ENCODE measurements at places on chromosomes 5 and 9.

DNA sequence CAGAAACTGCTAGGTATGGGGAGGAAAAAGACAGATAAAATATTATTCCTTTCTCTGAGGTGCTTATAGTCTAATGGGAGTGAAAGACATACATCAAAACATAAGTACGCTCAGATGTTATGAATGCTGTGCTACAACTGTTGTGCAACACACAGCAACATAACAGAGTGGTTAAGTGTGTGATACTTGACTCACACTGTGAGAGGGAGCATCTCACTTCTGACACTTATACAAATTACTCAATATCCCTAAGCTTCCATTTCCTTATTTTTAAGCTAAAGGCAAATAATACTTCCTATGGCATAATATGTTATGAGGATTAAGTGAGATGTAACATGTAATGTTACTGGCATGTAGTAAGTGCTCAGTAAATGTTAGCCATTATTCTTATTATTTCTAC lies 110.6 kb upstream of the FER start:
- no peak for DNase-seq

DNA sequence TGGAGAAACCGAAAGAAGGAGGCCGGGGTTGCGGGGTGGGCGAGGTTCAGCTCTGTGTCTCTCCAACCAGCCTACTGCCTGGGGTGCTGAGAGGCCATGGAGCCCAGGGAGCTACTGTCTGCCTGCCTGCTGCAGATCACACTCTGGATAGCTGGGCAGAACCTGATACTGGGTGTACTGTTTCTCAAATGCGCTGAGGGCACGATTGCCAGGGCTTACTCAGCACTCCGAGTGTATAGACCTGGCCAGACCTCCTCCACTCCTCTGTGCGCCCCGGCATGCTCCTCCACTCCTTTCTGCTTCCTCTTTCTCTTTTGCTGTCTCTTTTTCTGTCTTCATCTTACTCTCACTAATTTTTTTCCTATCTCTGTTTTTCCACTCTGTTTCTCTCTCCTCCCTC lies 215.1 kb downstream of the PAPPA start:
- DNase-seq: no peak

DNA sequence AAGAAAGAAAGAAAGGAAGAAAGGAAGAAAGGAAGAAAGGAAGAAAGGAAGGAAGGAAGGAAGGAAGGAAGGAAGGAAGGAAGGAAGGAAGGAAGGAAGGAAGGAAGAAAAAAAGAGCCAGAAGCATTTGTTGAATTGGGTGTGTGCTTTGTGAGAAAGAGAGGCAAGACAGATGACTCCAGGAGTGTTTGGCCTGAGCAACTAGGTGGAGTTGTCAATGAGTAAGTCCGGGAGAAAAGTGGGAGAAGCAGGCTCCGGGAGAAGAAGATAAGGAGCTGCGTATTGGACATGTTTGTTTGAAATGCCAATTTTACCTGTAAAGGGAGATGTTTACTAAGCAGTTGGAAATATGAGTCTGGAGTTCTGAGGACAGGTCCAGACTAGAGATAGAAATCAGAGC lies 15.1 kb upstream of the GCNT1 start:
- DNase-seq: no peak

DNA sequence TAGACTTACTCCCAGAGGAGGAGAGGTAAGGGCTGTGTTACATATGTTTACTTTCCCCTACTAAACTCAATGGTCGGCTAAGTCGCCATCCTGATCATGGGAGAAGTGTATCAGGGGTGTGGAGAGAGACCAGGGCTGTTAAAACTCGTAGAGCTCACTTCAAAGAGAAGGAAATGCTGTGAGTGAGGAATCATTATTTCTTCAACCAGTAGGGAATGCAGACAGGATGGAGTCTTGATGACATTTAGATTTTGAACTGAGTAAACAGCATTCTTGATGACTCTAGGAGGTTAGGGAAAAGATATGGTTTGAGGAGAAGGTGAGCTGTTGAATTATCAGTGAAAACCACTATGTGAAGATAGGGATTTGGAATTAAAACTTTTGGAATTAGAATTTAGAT lies 17.3 kb downstream of the RECK start:
- no peak for DNase-seq

DNA sequence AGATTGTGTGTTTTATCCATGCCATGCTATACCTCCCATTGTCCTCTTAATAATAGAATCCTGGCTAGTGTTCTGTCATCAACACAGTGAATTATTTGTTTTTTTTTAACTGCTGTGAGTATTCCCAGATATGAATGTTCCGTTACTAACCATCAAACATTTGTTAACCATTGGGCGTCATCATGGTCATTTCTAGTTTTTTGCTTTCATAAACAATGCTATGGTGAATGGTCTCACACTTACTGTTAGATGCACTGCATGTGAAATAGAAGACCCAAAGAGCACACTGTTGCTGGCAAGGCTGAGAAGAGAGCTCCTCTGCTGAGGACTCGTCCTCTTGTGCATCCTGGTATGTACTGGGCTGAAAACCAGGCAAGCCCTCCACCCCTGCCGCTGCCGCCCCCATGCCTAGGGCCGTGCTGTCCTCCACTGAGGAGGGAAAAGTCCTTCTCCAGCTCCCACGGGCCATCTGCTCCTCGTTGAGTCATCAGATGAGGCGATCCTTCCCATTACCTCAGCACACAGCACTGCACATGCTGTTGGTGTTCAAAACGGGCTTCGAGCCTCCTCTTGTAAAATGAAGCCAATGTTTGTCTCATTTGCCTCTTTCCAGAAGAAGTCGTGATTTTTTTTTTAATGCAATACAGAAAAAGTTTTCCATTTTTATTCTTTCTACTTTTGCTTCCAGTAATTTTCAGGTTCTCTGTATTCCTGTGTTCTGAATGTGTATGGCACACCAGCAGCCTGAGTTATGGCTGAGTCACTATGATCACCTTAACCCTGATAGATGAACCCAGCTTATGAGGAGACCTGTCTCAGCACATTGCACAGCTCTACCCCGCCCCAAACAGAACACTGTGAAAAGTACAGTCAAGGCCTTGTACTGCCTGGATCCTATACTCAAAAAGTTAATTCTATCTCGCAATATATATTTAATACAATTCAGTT lies 219.0 kb downstream of the AOPEP start:
- DNase-seq: no peak

DNA sequence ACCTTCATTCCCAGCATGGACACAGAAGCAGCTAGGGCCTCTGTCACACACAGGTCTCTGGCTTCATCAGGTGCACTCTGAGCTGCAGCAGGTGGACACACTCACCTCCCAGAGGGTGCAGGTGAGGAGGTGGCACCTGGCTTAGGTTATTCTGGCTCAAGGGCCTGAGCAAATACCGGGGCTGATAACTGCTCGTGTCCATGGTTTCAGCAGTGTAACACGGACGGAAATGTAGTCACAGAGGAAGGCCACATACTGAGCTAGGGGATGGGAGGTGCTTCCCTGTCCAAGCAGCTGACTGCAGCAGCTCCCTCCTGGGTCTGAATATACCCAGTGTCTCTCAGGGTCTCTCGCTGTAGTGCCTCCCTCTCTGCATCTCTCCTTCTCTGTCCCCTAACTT lies 5.7 kb downstream of the PHF2 start:
- no peak for DNase-seq

DNA sequence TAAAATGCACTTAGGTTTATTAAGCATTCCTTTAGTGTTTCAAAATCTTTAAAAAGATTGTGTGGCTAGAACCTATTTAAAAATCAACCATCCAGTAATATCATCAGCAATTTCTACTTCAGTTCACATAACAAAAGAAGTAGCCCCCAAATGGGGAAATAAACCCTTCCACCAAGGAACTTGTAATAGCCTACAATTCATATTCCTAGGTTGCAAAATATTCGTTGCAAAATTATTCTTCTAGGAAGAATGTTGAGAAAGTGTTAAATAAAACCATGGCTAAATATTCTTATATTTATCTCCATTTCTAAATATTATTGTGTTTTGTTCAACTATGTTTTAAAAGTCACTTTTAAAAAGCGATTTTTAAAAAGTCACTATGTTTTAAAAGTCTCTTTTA lies 177.9 kb upstream of the PRLR start:
- no peak for DNase-seq

GRCh38 chr9:70641631-70642030 lies 227.2 kb upstream of the KLF9 start:
- DNase-seq: no peak

GRCh38 chr9:38057416-38058195 lies 11.4 kb downstream of the SHB start:
- DNase-seq: no peak

GRCh38 chr9:69385581-69386033 lies 60.6 kb downstream of the ENTREP1 start:
- no peak for DNase-seq

- DNase-seq: no peak
Measured at GRCh38 chr5:143436871-143437270, 33.4 kb upstream of the NR3C1 start.

GRCh38 chr9:134912126-134912840 lies 5.4 kb downstream of the FCN1 start:
- no peak for DNase-seq

GRCh38 chr5:56815658-56816545 lies 553 bp downstream of the MAP3K1 start:
- DNase-seq: no peak

DNA sequence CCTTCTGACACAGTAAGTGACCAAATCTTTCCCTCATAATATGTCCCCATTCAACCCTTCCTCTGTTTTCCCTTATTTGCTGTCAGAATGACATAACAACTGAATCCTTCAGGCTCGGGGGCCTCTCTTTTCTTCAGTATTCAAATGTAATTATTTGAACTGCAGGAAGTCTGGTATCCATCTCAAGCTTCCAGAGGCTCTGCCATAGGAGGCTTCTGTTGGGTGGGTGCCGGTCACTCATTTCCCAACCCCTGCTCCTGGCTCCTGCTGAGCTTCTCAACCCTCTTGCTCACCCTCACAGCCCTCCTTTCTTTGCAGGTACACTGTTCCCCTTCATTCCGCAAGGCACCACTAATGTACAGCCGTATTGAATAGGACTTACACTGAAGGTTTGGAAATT lies 151.8 kb upstream of the MAP3K1 start:
- DNase-seq: no peak

- no peak for DNase-seq
Measured at GRCh38 chr5:68531970-68532369, 316.4 kb downstream of the PIK3R1 start.

DNA sequence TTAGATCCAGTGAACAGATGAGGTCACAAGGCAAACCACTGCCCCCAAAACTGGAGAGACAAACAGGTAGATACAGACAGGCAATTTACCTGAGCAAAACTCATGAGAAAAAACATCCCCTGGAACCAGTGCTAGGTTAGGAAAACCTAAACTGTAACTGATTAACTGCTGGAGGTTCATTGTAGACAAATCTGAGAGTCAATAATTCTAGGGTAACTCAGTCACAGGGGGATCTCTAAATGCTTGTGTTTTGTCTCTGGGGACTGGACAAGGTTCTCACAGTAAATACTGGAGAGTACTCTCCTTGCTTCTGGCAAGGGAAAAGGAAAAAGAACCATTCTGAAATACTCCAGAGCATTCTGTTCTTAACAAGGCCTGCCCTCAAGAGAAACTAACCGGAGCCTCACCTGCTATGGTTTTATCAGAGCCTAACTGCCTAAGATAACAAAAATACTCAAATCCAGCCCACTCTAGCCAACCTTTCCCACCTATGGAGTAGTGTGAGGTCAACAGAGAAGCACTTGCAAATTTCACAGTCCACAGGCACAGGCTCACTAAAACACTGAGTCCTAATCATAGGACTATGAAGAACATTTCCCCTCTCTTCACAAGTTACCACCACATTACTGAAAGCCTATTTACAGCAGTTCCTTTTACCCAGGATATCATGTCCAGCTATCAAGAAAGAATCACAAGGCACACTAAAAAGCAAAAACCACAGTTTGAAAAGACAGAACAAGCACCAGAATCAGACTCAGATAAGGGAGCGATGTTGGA lies 139.9 kb upstream of the ACOT12 start:
- DNase-seq: no peak

DNA sequence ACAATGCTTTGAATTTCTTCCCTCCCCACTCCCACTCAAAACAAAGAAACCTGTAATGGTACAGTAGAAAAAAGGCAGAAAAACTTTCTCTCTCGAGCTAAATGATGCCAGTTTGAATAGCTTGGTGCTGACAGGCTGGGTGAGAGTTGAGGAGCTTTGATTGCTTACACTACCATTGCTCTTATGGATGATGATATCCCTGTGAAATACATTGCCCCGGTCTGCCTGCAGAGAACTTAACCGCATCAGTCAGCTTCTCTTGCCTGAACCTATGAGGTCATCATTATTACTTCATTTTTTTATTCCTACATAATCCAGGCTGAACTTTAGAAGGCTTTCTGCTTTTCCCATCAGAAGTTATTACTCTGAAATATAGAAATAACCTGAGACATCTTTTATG lies 69.3 kb downstream of the ISL1 start:
- DNase-seq: no peak

GRCh38 chr9:1535051-1535450 lies 480.1 kb upstream of the SMARCA2 start:
- DNase-seq: no peak

DNA sequence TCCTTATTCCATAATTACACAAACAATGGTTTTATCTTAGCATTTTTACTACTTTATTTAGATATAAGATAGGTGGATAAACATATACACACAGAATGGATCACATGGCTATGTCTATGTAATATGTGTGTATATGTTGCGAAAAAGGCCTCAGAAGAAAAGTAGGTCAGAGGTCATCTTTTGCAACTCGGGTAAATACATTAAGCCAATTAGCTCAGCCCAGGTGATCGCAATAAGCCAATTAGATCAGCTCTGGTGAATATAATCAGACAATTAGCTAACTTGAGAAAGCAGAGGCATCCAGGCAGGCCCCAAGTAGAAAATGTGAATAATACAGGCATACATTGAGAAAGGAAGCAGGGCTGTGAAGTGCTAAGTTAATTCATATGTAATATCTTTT lies 24.3 kb downstream of the SLCO4C1 start:
- no peak for DNase-seq

- DNase-seq: no peak
Measured at GRCh38 chr9:136239983-136240330, 5.7 kb downstream of the QSOX2 start.

GRCh38 chr9:103811462-103811861 lies 282.6 kb upstream of the SMC2 start:
- DNase-seq: no peak

- DNase-seq: no peak
Measured at GRCh38 chr5:157279605-157280239, 13.8 kb downstream of the CYFIP2 start.

DNA sequence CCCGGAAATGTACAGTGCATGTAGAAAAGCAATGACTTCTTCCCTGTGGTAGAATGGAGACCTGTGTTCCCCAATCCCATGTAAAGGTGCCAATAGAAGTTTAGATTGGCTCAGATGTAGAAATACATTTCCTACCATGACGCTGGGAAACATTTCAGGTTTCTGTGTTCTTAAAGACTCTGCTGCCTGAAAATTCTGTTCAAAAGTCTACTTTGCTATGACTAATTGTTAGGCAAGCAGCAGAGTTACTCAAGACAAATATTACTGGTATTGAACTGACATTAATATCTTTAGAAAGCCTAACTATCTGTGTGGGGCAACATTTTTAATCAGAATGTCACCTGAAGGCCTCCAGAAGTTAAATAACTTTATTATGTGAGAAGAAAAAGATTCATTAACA lies 75.5 kb upstream of the ELL2 start:
- no peak for DNase-seq

Measured in cortex of kidney (tissue), 1 donor.